MV-4-11 (cell line): ENCODE measurements at places on chromosomes 16 and 17.

- no peak for DNase-seq
Observed at GRCh38 chr17:9766970-9767369, 24.4 kb downstream of the DHRS7C start.

- no peak for DNase-seq
Observed at GRCh38 chr17:79707931-79708891, 22.5 kb upstream of the ENPP7 start.

DNA sequence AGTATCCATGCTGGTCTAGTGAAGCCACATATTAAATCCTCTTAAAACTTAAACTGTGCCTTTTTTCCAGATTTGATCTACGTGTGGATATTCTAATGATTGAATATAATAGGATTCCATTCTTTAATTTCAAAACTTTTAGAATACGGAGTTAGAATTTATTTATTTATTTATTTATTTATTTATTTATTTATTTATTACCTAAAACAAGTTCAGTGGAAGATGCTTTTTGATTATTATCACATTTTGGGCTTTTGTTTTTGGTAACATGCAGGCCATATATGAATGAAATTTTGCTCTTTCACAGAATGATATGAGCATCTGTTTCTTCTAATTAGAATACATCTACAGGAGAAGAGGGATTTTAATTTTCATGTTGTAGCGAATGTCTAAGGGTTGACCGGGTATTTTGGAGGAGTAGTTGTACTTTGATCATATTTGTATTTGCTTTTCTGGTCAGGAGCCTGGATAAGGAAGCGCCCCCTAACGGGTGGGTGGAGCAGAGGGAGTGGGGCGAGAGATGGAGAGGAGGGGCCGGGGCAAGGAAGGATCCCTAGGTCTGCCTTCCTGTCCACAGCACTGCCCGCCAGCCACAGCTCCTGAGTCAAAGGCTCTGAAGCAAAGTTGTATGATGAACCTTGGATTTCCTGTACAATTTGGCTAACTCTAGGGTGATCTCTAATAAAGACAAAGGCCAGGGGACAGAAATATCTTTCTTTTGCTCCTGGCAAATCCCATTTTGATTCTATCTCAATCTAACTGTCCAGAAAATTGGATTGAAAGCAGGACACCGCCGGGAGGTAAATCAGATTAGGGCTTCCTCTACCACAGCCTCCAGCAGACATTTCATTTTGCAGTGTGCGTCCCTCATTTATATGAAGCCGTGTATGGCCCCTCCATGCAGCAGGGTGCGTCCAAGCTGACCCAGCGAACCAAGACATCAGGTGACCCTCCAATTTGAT is 149.1 kb downstream of the PRKCA start:
- no peak for DNase-seq

DNA sequence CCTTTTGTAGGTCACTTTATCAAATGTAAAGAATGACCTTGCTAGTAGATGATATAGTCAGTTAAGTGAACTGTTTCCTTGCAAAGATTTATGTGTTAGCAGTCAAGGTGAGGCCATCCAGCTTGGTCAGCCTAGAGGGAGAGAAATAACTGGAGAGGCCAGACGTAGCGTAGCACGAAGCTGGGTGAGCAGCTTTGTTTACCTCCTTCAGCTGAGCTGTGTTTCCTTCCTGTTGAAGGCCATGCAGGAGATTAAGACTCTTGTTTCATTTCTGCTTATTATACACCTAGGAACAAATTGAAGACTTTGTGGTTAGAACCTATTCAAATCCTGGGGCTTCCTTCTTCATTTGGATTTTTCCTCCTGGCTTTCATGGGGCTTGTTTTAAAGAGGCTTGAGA is 267.1 kb downstream of the PHKB start:
- peak; percentile 1 for DNase-seq

DNA sequence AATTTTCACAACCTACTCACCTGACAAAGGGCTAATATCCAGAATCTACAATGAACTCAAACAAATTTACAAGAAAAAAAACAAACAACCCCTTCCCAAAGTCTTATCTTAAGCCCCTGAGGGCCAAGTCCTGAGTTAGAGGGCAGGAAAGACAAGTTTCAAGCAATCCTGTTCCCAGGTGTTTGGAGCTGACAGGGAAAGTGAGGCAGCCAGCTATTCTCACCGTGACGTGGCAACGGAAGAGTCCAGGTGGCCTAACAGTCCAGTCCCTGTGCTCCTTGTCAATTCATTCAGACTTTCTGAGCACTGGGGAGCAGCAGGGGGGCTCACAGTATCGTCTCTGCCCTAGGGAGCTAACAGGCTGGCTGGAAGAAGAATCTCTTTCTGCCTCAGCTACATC is 89.7 kb upstream of the RCVRN start:
- DNase-seq: no peak

DNA sequence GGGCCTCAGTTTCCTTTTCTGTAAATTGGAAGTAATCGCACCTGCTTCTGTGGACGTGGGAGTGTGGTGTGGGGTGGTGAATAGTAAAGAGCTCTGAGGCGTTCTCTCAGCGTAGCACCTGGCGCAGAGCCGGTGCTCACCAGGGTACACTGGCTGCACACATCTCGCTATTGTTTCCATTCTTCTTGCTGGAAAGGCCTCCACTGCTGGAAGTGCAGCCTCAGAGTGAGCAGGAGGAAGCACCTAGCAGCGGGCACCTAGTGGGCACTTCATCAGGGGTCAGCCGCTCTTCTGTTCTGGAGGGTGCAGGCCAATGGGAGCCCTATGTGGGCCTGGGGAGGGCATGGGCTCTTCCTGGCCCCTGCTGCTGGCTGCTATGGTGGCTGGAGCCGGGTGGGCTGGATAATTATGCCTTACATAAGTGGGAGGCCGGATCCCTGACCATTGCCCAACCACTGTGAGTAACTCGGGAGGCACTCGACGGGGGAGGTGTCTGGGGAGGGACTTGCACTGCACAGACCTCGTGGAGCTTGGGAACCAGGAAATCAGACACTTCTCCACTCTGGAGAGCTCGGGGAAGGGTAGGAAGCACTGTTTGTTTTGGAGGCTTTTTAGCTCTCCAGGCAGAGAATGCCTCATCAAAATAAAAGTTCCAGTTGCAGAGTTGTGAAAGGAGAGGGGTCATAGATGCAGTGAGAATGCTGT is 1.7 kb downstream of the MAP2K3 start:
- DNase-seq: peak; percentile 85

GRCh38 chr16:1535391-1536291 is 2.2 kb downstream of the TMEM204 start:
- peak; percentile 7 for DNase-seq

- DNase-seq: no peak
Observed at GRCh38 chr17:82037889-82038195, 345 bp upstream of the DCXR start.
